ENCODE measurements at places on chromosomes 7 and 10.

- DNase-seq, result no peak
These were observed 86.6 kb downstream of the TCF7L2 start for GRCh38 chr10:113036619-113037018.

DNA sequence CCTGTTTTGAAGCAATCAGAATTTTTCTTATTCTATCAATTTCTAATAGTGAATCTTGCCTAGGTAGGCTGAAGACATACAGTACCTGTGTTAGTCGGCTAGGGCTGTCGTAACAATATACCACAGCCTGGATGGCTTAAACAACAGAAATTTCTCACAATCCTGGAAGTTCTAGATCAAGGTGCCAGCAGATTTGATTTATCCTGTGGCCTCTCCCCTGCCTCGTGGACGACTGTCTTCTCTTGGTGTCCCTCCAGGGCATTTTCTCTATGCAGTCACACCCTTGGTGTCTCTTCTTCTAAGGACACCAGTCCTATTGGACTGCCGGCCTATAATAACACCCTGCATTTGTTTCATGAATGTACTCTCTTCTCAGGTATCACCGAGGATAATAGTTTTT, 1.8 kb upstream of the RSU1 start:
- no peak for DNase-seq

DNA sequence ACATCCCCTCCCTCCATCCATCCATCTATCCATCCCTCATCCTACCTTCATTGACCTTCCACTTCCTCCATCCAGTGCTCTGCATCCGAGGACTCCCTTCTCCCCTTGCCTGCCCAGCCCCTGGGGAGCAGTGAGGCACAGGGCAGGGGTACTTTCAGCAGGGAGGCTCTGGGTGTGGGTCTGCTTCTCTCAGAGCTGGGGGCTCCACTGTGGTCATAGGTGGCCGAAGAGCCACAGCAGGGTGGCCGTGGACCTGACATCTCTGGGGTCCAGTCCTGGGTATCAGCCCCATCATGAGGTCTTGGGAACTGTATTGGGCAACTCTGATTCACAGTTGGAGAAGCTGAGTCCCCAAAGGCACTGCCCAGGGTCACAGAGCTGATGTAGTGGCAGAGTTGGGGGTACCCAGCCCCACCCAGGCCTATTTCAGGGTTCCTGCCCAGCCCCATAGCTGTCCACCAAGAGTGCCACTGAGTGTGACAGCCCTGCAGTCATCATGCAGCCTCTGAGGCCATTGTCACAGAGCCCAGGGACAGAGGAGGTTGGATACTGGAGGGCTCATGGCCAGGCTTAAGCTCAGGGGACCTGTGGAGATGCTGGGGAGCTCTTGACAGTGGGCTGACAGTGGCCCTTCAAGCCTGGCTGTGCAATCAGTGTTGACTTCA, 35.3 kb upstream of the DPYSL4 start:
- no peak for DNase-seq

- no peak for DNase-seq
These were observed 18.7 kb downstream of the CCDC136 start for GRCh38 chr7:128810473-128810872.

DNA sequence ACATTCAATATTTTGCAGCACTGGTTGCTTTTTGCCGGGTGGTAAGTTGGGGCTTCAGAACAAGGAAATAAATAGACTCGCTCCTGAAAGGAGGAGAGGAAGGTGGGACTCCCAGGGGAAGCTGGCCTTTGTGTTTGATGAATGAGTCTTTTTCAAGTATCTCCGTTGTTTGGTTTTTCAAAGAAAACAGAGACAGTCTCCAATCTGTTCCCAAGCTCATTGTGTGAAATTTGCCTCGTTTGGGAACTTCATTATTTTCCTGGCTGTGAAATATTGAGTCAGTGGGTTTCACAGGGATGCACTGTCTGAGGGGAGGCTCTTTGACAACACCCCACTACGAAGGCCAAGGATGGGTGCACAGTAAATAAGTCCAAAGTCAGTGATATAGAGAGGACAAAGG, 38.7 kb upstream of the KIAA1217 start:
- DNase-seq, result no peak

- DNase-seq, result no peak
These were observed 103.4 kb downstream of the PRTFDC1 start for GRCh38 chr10:24849051-24849450.

DNA sequence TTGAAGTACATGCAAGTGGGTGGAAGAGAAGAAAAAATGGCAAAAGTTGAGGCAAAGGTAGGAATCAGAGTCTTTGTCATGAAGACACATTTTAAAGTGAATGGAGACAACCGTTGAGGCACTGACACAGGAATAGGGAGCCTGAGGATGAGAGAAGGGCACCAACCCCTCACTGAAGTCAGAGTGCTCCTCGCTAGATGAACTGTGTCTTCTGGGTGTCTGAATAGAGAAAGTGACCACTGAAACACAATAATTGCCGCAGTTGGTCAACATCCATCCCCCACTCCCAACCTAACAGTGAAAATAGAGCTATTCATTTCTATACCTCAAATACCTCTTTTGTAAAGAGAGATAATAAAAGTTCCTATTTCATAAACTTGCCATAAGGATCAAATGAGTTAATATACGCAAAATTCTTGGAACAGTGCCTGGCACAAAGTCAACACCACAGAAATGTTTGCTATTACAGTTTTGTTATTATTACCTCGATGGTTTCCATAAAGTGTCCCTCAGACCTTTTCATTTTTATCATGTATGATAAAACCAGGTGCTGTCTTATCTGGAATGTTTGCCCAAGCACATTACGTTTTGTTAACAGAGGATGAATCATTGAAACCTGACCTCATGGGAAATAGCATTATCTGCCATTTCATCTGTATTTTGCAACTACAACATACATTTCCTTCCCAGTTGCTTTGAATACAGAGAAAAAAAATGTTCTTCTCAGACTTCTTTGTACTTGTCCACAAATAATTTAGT, 61.8 kb upstream of the SP4 start:
- DNase-seq, result no peak
